ENCODE measurements at places on chromosomes 7 and 10.

DNA sequence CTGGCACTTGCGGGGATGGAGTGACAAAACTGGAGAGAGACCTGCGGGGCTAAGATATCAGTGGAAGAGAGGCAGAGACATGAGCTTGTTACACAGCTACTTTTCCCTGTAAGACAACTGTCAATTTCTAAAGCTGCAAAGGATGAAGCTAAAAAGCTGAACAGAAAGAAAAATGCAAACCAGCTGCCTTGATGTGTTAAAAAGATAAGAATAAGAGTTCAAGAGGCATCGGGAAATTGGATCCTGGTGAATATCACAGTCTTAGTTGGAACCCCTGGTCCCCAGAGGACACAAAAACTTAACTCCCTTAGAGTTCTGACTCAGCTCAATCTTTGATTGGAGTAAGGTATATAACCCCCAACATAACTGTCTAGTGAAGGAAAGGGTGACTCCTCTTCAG lies 38.8 kb downstream of the VPS41 start:
- DNase-seq, result no peak

DNA sequence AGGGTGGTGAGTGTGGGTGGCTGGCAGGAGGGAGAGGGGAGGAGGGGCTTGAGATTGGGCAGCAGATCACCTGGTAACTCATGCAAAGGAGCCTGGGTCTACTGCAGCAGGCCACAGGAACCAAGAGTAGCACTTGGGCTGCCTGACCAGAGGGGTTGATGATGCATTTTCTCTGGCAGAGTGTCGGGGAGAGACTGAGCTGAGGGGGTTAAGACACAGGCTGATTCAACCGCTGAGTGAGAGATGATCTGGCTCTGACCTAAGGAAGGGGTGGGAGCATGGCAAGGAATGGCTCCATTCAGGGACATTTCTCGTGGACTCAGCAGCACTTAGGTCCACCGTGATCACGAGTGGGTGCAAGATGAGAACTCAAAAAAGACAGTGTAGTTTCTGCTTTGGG lies 115.5 kb upstream of the STK17A start:
- DNase-seq, result no peak

DNA sequence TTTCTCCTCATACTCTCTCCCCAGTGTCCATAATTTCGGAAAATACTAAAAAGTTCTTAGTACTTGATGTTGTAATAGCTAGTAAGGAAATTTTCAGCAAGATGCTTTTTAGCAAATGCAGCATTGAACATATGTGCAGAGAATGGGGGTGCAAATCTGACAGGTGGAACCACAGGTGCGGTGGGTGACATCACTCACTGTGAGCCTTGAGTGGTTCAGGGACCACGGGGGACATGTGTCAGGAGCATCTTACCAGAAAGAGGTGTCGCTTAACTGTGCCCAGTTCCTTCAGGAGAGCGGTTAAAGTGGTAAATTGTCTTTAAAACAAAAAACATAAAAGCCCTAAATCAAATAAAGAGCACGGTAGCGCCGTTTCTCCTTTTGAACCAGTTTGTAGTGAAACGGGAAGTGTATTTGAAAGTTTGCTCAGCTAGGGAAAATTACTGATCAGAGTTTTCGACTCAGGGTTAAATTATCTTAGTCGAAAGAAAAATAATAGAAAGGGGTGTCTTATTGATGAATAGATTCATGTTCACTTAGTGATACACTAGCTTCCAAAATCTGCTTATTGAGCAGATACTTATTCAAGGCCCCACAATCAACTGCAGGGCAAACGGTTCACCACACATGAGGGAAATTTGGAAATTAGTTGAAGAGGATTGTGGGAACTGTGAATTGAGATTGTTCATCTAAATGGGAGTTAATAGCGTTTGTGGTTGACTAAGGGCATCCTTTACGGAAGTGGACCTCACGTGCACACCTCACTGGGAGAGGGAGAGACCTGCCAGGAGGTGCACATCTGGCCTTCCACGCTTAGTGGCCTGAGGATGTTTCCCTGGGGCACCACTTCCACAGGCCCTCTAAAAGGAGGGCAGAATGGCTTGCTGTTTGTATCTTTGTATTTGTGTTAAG lies 12.7 kb downstream of the CUL1 start:
- no peak for DNase-seq

DNA sequence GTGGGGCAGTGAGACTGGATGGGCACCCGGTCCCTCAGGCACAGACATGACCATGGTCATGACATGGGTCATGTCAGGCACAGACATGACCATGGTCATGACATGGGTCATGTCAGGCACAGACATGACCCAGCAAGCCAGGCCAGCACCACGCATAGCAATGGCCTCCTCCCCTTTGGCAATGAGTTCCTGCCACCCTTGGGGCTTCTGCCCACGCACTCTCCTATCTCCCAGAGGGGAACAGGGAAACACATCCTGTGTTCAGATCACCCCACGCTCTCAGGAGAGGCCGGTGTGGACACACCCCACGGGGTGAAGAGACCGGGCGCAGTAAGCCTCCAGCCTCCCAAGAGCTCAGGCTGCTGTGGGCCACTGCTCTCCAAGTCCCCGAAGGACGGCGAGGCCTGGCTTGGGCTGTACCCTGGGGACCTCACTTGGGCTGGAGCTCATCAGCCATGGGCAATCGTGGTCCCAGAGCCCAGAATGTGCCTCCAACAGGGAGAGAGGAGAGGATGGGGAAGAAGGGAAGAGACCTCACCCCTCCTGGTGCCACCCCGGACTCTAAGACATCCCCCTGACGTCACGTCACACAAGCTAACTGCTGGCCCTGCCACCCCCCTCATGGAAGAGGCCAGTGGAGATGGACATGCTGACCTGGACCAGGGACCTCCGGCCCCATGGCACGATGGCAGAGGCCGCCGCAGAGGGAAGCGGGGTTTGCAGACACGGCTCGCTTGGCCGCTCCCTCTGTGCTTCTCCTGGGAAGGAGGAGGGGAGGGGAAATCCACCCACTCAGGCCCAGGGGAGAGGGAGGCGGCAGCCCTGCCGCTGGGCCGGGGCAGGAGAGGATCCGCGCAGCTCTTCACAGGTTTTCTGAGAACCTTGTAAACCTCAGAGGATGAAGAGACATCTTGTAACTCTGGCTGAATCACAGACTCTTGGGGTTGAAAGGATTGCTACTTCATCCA lies 269.6 kb downstream of the ELFN1 start:
- peak; percentile 55 for DNase-seq

- no peak for DNase-seq
Observed at GRCh38 chr10:38146579-38147333, 52.6 kb downstream of the ZNF37A start.

DNA sequence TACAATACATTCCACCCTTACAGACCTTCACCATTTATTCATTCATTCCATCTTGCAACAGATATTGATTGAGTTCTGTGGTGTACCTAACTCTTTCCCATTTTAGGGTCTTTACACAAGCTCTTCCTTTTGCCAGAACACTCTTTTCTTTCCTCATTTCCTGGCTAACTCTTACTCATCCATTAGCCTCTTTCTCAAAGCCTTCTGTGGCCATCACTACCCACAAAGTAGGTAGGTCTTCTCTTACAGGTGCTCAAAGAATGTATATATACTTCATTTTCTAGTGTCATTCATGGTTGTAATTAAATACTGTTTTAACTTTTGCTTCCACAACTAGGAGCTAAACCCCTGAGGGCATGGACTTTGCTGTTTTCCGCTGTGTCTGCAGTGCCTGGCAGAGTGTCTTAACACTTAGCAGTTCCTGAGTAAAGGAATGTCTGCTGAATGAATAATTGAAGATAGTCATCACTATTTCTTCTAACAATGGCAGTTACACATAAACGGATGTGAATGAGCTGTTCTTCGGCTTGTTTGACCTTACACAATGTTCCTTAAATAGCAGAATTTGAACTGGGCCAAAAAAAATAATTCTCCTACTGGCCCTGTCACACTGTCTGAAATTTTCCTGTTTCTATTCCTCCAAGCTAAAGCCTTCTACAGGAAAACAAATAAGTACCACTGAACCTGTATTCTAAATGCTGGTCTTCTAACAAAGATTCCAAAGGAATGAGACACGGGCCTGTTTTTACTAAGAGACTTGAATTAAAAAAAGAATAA lies 15.1 kb downstream of the BCAP29 start:
- no peak for DNase-seq

GRCh38 chr7:127854383-127854782 lies 176.9 kb downstream of the LRRC4 start:
- no peak for DNase-seq

GRCh38 chr10:132774181-132774901 lies 11.6 kb downstream of the NKX6-2 start:
- no peak for DNase-seq

DNA sequence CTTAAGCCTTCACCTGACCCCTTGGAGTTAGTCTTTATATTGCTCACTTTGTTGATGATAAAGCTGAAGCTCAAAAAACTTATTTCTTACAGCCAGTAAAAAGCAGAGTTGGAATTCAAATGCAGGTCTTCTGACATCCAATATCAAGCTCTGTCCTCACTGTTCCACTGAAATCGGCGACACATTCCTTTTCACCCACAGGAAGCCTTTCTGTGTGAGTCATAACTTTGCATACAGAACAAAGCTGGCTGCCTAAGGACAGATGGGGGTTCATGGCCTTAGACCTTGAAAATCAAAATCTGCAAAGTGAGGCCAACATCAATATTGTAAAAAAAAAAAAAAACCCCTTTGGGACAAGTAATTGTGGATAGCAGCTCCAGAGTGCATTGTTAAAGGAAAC lies 21.8 kb upstream of the AKR1B1 start:
- no peak for DNase-seq

DNA sequence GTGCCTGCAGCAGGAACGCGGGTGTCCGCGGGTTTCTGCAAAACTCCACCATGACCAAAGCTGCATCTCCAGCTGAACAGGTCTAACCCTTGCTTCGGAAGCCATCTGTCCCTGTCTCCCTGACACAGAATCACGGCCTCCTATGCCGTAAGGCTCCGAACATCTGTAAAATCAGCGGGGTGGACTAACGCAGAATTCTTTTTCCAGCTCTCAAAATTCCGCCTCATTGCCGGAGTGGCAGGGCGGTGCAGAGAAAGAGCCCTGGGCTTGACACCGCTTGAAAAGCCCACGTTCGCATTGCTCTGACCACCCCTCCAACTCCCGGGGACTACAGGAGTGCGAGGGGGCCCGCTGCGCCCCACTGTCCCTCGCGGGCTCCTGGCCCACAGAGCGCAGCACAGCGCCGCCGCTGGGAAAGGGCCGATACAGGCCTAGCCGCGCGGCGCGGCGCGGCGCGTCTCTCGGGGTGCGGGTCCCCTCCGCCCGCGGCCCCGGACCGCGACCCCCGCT lies 409 bp downstream of the DNMBP start:
- DNase-seq, result no peak

DNA sequence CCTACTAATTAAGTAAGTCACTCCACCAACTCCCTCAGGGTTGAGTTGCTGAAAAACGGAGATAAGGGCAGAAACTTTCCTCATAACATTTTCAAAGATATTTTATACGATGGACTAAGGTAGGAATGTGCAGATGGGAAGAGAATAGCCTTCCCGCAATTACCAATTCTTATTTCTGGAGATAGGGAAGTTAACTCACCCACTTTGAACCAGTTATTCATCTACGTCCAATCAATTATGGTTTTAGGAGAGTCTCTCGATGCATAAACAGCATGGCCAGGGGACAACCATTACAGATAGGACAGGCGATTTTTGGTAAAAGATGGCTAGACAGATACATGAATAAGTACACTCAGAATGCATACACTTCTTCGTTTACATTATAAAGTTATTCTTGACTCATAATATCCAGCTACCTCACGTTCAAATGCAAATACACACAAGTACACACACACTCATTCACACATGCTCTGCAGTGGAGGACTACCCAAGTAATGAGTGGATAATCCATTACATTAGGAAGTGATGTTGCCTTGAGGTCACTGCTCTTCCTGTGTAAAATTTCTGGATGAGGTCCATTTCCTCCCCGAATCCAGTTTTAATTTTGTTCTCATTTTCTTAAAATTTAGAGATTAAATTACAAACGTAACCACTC lies 25.2 kb upstream of the IMMP2L start:
- no peak for DNase-seq

DNA sequence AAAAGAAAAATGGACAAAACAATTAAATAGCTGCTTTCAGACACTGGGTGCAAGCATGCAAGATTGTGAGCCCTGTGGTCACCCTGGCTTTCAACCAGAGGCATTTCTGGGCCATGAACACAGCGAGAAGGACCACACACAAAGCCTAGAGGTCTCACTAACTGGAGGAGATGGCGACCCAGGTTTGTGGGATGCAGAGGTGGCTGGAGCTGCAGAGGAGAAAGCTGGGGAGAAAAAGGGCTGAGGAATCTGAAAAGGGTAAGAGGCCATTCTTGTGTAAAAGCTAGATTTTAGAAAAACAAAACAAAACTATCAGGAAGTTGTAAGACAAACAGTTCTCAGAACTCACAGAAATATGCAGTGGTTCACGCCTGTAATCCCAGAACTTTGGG lies 30.1 kb upstream of the PTPRN2 start:
- no peak for DNase-seq

GRCh38 chr7:97298561-97298960 lies 181.1 kb downstream of the SDHAF3 start:
- DNase-seq, result no peak

GRCh38 chr10:14468023-14468441 lies 137.3 kb upstream of the FRMD4A start:
- no peak for DNase-seq

GRCh38 chr7:96120445-96121225 lies 201.3 kb downstream of the SLC25A13 start:
- DNase-seq, result no peak

- no peak for DNase-seq
Observed at GRCh38 chr7:100393233-100393905, 20.1 kb downstream of the PILRA start.

DNA sequence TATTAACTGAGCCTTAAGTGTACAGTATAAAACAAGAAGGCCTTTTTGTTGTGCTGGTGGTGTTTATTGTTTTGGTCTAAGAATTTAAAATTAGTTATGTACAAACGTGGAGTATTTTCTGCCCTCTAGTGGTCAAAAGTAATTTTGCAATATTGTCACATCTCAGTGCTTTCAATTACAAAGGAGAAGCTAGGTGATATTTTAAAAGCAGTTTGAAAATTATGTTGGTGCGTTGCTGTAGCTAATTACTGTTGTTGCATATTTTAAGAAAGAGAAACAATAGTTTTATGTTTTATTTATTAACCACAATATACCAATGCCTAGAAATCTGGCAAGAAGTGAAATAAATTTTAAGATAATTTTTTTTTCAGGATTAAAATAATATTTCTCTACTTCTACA lies 11.4 kb downstream of the NPVF start:
- DNase-seq, result no peak
